ENCODE measurements at places on chromosomes 5 and 9.

DNA sequence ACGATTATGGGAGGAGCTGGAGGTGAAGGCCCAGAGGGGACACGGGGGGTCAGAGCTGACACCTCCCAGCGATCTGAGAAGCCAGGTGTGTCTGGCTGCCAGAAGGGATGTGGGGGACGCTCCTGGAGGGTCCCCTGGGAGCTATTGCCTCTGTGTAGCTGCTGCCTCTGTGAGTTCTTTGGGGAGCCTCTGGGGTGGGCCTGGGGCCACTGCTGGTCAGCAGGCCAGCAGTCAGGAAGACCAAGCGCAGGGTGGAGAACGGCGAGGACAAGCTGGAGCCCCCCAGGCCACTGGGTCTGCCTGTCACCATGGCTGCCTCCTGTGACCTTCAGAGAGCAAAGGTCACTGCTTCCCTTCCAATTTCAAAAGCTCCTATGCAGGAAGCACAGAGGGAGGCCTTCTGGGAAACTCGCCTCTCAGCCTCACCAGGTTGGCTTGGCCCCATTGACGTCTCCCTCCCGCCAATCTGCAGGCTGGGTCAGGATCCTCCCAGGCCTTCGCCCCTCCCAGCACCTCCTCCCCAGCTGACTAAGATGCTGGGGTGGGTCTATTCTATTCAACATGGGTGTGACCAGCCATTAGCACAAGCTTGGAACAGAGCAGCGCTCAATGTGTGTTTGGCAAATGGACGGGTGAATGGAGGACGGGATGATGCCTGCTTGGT, 126.4 kb downstream of the GAPVD1 start:
- no peak for DNase-seq

- no peak for DNase-seq
Measured at GRCh38 chr5:14212838-14213237, 69.7 kb downstream of the TRIO start.

DNA sequence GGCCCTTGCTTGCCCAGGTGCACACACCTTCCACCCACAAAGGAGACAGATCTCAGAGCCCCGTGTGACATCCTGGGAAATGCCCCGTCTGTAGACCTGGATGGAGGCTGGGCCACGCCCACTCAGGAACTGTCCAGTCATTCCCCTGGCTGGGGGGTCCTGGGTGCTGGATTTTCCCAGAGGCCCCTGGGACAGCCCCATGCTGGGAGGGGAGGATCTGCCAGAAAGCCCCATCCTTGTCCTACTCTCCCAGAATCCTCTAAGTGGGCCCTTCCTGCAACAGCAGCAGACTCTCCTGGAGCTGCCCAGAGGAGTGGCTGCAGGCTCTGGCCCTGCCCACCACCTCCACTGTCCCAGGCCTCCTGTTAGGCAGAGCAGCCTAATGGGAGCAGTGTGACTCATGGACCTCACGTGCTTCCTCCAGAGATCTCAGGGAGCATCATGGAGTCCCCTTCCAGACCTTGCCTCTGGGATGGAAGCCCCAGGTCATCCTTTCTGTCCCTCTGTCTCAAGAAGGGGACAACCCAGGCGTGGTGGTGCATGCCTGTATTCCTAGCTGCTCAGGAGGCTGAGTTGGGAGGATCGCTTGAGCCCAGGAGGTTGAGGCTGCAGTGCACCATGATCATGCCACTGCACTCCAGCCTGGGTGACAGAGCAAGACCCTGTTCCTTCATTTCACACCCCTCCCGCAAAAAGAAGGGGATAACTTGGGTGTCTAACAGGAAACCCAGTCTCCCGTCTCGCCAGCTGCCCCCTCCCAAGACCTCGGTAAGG, 51.7 kb downstream of the JADE2 start:
- no peak for DNase-seq

DNA sequence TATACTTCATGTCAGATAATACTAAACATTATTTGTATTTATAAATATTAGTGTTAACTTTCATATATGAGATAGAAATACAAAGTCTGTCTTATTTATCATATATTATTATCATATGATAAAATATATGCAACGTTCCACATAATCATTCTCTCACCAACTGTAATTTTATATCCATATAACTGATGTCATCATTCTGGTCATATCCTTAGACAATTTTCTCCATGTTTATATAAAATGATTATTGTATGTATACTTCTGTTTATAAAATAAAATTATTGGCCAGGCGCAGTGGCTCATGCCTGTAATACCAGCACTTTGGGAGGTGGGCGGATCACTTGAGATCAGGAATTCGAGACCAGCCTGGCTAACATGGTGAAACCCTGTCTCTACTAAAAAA, 2007.1 kb downstream of the EFNA5 start:
- DNase-seq: no peak

- DNase-seq: no peak
Measured at GRCh38 chr9:99023831-99024230, 80.1 kb downstream of the COL15A1 start.

DNA sequence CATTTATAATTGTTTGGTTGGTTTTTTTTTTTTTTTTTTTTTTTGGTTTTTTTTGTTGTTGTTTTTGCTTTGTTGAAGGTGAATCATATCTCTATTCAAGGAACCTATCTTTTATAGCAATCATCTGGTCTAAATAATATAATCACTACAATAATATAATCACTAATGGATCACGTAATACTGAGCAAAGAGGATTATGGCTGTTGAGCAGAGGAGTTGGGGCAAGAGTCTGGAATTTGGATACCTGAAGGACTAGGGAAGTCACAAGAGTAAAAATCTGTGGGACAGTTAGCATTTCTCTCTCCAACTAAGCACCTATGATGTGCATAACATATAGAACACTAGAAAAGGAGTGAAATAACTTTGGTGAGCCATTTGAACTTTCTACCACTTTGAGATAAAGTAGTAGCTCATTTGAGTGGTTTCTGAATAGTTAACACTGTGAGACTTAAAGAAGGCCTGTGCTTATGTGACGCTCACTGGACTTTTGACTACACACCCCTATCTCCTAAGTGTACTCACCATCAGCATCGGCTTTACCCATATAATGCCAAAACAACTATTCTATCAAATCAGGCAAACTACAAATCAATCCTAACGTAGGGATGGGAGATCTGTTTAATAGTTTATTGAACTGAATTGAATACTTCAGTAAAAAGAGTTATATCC, 564.9 kb upstream of the TUSC1 start:
- DNase-seq: no peak

DNA sequence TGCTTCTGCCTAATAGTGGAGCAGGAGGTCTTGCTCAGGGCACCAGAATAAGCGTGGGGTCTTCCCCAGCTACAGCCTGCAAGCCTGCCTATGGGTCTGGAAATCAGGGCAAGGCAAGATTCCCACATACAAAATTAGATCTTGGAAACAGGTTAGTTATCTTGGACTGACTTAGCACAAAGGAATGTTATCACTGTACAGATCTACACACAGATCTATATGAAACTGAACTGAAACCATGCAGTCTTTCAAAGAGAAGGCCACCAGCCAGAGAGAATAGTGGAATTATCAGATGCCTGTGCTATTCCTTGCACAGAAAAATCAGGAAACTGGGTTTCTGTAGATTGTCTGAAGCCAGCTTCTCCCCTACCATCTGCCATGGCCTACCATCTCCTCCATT, 585.7 kb downstream of the ACTL7B start:
- DNase-seq: no peak

DNA sequence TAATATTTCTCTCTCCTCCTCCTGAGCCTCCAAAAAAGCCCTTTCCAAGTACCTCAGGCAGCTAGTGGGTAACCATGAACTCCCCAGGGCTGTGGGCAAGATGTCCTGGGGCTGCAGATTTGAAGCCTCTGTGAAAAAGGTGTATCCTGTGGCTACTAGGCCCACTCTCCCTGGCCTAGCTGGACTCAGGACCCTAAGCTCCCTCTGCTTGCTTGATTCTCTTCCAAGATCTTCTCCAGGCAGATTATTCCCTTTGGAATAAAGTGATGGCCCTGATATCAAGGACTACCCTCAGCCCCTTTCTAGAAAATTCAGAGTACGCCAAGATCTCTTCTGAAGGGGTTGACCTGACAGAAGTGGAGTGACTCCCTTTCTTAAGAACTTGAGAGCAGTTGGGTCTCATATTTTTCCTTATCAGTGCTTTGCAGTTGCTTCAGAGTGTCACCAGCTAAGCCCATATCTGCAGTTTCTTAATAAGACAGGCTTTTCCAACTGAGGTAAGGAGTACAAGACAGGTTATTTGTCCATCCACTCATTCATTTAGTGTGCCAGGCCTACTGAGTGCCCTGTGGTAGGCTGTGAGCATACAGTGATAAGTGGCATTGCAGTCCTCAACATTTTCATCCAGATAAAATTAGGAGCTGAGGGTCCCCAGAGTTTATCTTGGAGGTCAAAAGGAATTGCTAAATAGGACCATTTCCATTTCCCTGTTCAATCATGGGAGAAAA, 42.5 kb downstream of the CYSTM1 start:
- DNase-seq: no peak

- no peak for DNase-seq
Measured at GRCh38 chr5:163885117-163885516, 379.7 kb downstream of the MAT2B start.

DNA sequence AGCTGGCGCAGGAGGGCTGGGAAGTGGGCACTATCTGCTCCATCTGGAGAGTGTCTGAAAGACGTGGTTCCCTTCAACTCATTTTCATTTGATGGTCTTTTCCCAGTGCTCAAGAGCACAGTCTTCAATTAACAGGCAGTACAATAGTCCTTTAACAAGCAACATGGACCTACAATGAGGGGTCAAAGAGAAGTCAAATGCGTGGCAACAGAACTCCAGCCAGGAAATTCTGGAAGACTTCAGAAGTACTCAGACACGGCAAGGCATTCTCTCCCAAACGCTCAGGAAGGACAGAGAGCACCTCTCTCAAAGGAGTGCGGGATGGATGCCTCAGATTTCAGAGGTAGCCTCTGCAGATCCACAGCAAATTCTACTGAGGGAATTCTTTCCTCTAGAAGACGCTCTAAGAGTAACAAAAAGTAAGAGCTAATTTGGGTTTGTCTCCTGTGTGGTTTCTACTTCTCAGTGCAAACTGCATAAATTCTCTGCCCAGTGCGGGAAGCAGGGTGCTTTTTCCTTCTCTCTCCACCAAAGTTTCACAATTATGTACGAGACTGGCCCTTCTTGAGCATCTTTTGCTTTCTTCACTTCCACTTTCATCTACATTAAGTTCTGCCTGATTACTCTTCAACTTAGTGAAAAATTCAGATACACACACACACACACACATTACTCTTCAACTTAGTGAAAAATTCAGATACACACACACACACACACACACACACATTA, 56.4 kb downstream of the LHFPL2 start:
- DNase-seq: no peak

DNA sequence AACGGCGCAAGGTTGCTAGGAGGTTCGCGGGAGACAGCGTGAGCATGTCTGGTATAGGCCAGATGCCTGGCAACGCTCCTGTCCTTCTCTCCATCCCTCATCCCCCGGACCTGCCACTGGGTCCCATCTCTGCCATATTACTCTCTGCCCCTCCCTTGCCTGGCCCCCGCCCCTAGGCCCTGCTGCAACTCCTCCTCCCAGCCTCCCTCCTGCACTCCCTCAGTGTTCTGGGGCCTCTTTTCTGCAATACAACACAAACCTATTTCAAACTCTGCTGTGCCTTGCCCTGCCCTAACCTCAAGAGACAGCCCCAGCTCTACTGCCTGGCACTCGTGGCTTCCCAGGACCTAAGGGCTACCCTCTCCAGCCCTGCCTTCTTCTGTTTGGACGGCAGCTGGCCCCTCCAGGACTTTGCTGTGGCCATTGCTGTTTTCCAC, 8.9 kb upstream of the DBN1 start:
- no peak for DNase-seq

- DNase-seq: no peak
Measured at GRCh38 chr9:1717882-1718281, 297.3 kb upstream of the SMARCA2 start.

- no peak for DNase-seq
Measured at GRCh38 chr9:127308652-127309434, 44.3 kb downstream of the GARNL3 start.

DNA sequence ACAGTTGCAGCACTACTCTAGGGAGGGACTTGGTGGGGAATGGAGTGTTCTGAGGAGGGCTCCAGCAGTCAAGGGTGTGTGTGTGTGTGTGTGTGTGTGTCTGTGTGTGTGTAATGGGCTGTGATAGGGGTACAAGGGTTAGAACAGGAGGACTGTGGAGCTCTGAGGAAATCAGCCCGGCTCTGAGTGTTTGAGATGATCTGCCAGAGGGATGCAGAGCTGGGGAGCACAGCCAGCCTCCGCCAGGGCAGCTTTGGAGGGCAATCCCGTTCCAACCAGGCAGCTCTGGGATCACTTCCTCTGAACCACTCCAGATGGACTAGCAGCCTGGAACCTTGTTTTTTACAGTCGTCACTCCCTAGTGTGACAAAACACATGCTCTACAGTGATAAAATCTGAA, 3.0 kb upstream of the SLC6A7 start:
- DNase-seq: no peak

DNA sequence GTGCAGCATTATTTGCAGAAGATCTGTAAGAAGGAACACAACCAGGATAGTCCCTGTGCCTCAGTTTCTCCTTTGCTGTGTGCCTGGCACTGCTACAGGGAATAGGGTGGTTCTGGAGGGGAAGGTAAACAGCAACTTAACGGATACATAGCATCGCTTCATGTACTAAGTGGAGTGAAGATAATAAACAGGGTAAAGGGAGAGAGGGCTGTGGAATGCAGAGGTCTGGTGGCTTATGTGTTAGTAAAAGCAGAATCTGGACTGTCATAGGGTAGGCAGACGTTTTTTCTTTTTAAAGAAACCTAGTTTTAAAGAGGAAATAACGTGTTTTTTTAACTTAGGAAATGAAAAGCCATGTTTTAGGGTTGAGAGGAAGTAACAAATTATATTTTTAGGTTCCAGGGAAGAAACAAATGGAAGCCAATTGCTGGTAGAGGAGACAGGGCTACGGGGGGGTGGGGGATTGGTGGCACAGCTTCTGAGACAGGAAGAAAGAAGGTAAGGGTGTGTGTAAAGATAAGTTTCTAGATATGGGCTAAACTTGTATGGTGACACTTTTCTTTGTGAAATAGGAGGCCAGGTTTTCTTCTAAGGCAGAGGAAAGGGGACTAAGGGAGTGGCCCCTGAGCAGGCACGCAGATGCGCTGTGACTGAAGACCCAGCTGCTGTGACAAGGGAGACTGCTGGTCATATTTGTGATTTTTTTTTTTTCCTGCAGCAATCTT, 1.3 kb downstream of the GNG10 start:
- no peak for DNase-seq

- no peak for DNase-seq
Measured at GRCh38 chr5:165565911-165566310, 2060.5 kb downstream of the MAT2B start.
